ENCODE measurements at places on chromosomes 11 and 22.

- no peak for DNase-seq
Observed at GRCh38 chr22:37472418-37473006, 13.7 kb downstream of the MFNG start.

DNA sequence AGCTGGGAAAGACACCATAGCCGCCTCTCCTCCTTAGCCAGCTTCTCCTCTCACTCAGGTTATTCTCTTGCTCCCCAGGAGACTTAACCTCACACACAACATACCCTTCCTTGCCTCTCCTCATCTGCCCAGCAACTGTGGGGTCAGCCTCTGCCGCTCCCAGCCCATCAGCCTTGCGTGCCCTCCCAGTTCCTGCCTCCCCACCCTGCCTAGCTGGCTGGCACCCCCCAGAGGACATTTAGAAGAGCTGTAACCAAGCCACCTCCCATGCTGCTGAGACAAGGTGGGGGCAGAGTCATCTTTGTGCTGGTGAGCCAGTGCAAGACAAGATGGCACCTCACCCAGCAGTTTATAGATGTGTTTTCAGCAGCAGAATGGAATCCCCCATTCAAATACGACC lies 38.2 kb downstream of the TOM1 start:
- DNase-seq = no peak

DNA sequence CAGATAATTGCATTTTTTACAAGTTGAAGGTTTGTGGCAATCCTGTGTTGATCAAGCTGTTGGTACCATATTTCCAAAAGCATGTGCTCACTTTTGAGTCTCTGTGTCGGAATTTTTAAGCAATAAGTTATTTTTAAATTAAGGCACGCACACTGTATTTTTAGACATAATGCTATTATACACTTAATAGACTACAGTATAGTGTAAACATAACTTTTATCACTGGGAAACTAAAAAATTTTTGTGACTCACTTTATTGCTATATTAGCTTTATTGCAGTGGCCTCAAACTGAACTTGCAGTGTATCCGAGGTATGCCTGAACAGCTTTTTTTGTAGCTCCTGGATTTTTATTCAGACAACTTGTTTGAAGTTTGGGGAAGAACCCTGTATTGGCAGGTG lies 31.3 kb upstream of the RRM1 start:
- DNase-seq = no peak

- DNase-seq = no peak
Observed at GRCh38 chr11:66450560-66450959, 11.9 kb upstream of the MRPL11 start.

DNA sequence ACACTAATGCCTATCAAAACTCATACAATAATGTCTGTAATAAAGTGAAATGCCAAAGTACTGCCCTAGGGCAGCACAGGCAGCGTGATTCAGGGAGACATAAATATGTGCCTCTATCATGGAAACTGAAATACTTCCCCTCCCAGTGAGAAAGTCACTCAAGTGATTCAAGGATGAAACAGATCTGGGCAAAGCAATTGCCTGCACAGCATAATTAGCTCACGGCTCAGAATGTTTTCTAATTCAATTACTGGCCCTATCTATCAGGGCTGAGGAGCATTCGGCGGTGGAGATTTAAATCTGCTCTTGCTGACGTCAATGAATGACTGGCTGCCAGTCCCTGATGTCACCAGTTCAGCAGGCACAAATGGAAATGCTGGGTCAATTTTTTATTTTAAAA lies 27.7 kb upstream of the PPP2R1B start:
- no peak for DNase-seq

GRCh38 chr11:127023991-127024390 lies 23.4 kb upstream of the KIRREL3 start:
- no peak for DNase-seq

- no peak for DNase-seq
Observed at GRCh38 chr11:63165706-63166310, 21.8 kb upstream of the SLC22A24 start.

DNA sequence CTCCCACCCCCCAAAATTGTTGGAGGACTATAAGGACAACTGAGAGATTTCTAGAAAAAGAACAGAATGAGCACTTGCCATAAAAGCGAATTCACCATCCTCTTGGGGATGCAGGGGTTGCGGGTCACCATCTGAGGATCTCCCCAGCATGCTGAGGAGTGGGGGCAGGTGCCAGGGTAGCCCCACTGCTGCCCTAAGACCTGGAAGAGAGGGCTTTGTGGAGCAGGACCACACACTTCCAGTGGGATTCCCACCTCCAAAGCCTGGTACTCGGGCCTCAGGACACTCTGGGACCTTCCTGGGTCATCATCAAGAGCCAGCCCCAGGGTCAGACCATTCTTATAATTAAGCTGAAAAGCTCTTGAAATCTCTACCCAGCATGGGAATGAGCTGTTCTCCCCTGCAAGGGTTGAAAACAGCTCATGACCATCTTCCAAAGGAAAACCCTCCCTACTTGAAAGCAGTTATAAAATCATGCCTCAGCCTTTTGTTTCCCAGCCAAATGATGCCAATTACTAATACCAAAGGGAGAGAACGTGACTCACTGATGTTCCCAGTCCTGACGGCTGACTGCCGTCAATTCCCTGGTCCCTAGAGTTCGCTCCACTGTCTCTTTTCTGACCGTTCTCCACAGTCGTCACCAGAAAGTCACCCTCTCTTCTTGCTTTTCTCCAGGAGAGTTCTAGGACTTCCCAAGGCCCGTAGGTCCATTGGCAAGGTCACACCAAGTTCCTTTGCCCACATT lies 76.8 kb upstream of the CREB3L1 start:
- no peak for DNase-seq

DNA sequence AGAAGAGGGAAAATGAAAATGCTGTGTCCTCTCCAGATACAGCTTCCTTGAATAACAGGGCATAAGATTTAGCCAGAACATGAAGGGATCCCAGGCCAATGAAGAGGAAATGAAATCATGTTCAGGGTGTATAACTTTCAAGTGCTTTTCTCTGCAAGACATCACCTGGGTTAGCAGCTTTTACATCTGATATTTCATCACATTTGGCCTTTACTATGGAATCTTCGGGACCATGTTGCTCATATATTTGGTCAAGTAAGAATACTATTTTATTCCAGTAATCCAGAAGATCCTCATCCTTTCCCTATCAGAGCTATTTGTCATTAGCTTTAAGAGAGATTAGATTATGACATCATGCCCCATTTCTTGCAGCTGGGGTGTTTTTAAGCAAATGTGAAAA lies 66.3 kb upstream of the OR5AK2 start:
- DNase-seq = no peak

DNA sequence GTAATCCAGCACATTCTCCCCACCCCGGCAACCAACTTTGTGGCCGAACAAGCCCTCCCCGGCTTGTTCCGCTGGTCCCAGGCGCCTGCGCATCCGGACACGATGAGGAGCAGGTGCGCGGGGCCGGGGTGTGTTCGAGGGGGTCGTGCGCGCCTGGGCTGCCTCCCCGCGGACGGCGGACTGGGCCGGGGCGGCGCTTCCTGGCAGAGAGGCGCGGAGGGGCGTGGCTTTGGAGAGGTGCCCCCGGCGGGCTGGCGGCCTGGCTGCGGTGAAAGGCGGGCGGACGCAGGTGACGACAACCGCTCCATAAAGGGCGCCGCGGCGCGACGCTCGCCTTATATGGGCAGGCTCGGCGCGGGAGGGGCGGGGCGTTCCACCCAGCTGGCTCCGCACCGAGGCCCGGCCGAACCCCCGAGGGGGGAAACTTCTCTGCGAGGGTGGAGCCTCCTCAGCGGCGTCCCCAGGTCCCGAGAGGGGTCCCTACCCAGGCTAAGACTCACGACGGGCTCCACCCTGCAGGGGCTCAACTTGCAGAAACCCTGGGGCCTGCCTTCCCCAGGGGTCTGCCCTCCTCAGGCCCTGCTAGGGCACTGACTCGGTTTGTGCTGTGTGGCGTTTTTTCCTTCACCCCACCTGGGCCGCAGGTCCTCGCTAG lies 26.4 kb downstream of the TXN2 start:
- DNase-seq = peak; percentile 96

GRCh38 chr11:36713715-36714114 lies 115.7 kb upstream of the RAG2 start:
- no peak for DNase-seq

DNA sequence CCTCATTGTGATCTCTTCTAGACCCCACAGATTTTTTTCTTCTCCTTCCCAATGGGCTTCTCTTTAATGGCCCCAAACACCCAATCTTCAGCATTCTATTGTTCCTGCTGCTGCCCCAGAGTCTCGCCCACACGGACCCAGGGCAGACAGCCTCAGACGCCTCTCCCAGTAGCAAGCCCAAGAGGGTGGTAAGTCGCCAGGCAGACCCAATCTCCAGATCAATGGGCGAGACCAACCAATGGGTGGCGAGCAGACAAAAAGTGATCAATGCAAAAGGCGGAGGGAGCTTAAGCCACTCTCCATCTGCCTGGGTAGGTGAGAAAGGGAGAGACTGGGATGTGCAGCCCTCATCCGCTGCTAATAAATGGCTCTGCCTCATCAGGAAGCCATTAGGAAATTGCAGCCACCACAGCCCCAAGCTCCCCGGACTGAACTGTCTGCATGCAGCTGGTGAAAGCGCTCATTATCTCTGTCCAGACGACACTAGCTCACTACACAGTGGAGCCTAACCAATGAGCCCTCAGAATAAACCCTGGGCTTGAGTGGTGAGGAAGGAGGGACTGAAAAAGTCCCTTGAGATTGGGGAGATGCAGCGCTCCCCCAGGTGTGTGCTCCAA lies 81.8 kb downstream of the ETS1 start:
- DNase-seq = no peak

DNA sequence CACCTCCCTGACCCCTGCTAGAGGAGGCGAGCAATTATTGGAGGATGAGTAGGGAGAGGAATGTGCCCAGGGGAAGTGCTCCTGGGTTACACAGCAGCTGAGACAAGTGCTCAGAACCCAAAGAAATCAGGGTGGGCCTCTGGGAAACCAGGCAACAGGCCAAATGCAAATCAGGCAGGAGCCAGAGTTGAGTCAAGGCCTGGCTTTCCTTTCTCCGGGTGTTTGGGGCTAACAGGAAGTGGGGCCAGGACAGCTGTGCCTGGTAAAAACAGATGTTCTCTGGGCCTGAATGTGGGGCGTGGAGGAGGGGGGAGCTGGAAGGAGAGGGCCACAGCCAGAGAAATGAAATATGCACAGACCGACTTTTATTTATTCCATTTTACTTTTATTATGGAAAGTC lies 22.0 kb downstream of the MFNG start:
- DNase-seq = no peak

DNA sequence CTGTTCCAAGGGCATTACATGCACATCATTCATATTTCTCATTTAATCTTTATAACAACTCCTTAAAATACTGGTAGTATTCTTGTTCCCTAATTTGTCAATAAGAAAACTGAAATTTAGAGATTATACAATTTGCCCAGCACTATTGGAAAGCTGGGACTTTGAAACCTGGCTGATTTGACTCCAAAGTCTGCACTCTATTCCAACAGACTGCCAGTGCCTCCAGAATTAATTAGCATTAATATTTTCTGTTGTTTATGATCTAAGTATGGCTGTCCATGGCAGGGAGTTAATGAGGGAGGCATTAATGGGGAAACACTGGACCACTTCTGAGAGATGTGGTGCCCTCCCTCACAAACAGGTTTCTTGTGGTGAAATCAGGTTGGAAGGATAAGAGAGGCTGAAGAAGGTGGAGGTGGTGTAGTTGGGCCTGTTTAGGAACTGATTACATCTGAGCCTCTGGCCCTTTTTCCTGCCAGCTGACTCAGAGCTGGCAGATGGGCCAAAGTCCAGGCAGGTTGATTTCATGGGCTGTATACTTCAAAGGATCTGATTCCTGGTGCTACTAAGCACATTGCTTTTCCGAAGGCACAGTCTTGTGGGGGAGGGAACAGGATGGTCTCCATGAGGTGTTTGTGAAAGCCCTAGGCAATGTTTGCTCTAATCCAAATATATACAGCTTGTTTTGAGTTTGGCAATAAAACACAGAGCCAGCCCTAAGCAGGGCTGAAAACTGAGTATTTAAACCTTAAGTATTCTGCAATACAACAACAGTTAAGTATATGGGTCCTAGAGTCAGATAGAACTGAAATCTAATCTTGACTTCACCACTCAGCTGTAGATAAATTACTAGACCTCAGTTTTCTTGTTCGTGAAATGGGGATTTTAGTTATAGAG lies 21.0 kb upstream of the RAB30 start:
- no peak for DNase-seq

DNA sequence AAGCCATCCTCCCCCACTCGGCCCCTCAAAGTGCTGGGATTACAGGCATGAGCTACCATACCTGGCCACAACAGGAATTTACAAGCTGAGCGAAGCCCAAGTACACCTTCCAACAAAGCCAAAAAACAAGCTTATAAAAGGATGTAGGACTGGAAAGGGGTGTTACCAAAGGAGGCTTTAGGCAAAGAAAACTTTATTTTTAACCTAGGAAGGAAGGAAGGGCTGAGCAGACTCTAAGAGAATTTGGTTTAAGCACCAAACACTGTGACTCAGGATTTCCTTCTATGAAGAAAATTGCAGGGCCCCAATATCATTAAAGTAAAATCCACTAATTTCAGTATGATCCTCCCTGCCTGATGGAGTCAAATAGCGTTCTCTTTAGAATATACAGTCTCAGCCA lies 12.1 kb downstream of the DENND5A start:
- DNase-seq = no peak

DNA sequence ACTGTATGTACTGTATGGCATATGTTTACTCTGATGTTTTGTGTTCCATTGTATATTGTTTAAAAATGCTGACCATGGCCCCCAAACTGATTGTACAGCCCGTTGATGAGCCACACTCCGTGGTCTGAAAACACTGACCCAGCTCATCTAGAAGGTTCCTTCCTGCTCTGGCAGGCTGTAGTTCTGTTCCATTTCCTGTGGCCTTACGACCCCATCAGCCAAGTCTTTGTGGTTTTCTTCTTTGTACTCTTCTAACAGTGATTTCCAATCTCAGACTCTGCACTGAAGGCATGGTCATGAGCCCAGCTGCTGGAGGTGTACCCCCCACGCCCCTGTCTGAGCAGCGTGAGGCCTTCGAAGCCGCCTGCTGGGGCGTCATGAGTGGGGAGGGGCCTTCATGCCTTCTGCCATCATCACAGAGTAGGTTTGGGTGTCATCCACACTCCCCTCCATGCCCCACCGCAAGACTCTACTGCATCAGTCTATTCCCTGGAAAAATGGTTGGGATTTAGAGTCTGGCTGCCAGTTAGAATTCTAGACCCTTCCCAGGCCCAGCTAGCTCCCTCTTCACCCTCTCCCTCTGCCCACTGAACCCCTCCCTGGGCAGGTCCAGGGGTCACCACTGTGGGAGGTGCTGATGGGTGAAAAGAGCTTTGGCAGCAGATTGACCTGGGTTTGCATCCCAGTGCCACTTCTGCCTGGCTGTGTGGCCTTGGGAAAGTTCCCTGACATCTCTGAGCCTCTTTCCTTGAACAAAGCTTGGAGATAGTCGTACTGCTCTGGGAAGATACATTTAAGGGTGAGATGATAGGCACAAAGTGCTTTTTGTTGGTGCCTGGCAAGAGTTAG lies 11.3 kb upstream of the C11orf96 start:
- no peak for DNase-seq

Measured in ecto neural progenitor cell (in vitro differentiated cells).